Urothelium cell line (cell line): ENCODE measurements at places on chromosomes 12 and 14.

- DNase-seq: no peak
These were observed 393.5 kb downstream of the PCNX1 start for GRCh38 chr14:71300566-71301330.

DNA sequence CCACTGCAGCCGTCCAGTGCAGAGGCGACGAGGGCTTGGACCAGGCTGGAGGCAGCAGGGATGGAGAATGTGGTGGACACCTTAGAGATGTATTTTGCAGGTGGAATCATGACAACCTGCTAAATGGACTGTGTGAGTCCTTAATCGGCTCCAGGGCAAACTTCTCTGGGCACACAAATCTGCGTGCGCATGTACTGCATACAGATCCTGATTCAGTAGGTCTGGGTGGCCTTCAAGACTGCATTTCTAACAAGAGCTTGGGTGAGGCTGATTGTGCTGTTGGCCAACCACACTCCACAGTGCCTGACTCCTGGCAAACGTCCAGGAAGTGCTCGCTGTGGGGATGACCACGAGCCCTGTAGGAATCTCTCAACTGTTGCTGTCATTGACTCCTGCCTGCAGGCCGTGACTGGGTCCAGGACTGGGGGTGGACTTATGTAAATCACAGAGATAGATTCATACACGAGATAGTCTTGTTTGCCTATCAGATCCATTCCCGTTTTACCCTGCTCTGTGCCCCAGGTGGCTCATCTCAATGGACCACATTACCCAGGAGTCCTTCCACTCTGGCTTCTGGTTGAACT, 27.2 kb downstream of the JDP2 start:
- peak; percentile 34 for DNase-seq

- DNase-seq: no peak
These were observed 64.1 kb downstream of the APPL2 start for GRCh38 chr12:105171691-105172436.

DNA sequence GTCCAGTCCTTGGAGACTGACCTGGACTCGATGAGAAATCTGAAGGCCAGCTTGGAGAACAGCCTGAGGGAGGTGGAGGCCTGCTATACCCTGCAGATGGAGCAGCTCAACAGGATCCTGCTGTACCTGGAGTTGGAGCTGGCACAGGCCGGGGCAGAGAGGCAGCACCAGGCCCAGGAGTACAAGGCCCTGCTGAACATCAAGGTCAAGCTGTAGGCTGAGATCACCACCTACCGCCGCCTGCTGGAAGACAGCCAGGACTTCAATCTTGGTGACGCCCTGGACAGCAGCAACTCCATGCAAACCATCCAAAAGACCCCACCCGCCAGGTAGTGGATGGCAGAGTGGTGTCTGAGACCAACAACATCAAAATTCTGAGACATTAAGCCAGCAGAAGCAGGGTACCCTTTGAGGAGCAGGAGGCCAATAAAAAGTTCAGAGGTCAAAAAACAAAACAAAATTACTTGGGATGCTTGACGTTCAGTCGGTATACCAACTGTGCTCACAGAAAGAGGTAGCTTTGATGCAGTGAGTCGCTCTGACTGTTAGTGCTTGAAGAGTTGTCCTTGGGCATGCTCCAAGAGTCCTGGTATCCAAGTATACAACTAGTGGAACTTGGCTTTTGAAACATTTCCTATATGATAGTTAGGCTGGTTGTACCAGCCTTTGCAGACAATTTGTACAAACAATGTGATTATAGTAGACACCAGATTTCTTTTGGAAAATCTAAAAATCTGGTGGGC, 4.8 kb downstream of the MED6 start:
- DNase-seq: no peak

GRCh38 chr12:104591257-104591885, 134.6 kb downstream of the CHST11 start:
- DNase-seq: no peak

DNA sequence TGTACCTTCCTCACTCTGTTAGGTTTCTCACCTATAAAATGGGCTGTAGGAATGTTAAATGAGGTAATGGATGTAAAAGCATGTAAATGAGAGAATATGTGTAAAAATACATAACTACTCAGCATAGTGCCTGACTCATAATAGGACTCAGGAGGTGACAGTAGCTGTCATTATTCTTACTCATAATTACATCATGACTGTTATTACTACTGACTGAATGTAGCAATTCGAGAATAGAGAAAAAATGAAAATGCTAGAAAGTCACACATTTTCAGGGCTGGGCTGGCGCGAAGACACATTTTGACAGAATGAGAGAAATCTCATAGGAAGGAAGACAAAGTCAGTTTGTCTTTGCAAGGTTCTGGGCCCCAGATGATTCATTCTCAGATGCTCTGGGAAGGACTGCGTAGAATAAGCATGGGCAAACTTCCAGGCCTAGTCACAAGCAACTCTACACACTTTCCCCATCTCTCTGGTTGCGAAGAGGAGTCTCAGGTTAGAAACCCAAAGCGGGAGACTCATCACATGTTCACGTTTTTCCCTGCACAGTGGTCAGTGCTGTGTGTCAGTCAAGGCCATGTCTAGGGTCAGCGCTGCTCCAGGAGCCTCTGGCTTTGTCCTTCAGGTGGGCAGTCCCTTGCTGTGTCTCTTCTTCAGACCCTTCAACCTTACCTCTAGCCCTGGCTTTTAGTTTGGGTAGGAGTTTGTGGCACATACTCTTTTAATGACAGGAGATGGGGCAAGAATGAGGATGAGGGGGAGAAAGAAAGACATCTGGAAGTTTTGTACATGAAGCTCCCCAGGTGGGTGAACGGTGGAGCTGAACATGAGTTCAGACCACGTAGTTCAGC, 8.4 kb downstream of the GPRC5A start:
- peak; percentile 80 for DNase-seq

- DNase-seq: peak; percentile 37
These were observed 42.8 kb downstream of the PRMT8 start for GRCh38 chr12:3533703-3534386.
